ENCODE measurements at places on chromosomes 5 and 9.
A peak's percentile ranks its signal among the peaks of the same experiment; 100 is the strongest.

DNA sequence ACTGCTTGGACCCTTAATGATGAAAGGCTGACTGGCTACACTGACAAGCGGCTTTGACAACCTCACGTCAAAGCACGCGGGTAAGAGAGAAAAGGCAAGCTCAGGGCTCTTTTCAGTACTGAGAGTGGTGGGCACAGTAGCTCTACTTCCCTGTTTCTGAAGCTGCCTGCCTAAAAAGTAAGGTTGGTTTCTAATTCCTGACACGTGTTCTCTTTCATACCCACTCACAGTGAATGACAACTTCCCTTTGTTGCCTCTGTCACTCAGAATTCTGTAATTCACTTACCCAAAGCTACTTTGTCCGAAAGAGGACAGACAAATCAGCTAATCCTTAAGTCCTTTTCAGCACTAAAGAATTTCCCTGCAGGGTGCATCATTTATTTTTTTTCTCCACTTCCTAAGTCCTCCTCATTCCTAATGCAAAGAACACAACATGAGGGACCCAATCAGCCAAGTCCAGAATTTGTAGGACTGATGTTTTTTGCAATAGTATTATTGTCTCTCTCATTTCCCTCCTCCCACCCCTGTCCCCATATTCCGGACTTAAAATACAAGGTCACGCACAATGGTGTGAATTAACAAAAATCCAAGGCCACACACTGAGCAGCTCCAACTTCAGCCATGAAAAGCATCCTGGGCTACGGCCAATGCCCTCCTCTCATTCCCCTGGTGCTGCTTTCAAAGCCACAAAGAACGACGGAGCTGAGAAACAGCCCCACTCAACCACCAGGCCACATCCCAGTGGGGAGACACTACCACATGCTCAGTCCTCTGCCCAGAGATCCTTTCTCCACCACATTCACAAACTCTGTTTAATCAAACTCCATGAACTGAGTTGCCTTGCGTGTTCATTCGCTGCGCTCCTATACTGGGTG is 221.0 kb downstream of the TSSK1B start:
- no peak for DNase-seq

- DNase-seq = no peak
Observed at GRCh38 chr9:14627513-14627912, 65.7 kb downstream of the ZDHHC21 start.

GRCh38 chr5:5494489-5495402 is 72.3 kb downstream of the ICE1 start:
- DNase-seq = peak; percentile 7

GRCh38 chr9:77999231-77999631 is 32.4 kb downstream of the GNAQ start:
- DNase-seq = peak; percentile 27

DNA sequence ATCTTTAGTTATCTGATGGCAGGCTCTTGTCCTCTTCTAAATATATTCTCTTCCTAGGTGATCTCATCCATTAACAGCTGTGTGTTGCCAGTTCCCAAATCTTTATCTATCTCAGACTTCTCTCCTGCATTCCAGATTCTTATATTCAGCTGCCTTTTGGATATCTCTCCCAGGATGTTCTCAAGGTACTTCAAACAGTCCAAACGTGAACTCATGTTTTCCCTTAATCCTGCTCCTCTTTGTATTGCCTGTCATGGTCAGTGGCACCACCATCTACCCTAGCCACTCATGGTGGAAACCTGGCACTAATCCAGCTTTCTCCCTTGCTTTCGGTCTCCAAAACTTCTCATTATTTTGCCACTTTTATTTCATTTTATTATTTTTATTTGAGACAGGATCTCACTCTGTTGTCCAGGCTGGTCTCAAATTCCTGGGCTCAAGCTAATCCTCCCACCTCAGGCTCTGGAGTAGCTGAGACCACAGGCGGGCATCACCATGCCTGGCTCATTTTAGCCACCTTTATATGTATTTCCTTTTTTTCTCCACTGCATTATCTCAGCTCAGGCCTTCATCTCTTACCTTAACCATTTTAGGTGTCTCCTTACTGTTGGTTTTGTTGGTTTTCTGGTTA is 3.8 kb downstream of the ZFYVE16 start:
- no peak for DNase-seq

- DNase-seq = no peak
Observed at GRCh38 chr5:9661316-9662015, 31.3 kb upstream of the TAS2R1 start.

DNA sequence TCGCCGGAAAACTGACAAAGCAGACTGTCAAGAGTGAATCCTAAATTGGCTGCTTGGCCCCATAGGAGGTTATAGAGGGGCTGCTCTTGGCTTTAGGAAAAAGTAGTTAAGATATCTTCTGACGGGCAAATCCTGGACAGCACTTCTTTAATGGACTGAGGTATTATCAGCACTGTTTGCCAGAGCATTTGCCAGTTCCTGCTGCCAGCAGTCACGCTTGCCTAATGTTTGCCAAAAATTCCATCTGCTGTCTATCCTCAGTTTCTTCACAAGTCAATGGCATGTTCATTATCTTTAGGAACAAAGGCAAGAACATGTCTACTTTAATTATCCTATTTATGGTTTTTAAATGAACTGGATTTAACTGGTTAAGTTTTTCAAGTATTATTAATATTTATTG is 25.8 kb upstream of the SREK1 start:
- no peak for DNase-seq

DNA sequence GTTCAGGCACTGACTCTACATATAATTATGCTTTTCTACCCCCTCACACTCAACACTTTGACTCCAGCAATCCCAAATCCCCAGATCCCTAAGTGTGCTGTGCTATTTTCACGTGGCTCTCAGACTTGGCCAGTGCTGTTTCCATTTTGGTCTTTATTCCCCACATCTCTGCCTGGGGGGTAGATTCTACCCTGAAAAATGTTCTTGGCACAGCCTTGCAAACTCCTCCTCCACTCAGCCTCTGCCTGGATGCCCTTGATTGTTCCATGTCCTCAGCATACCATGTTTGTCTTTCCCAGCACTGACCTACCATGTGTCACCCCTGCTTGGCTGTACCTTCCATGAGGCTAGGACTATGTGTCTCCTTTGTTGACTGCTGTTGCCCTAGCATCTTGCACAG is 43.0 kb downstream of the FXN start:
- DNase-seq = no peak

- DNase-seq = peak; percentile 11
Observed at GRCh38 chr5:108380531-108381349, 1.2 kb downstream of the FBXL17 start.

- DNase-seq = no peak
Observed at GRCh38 chr5:15612915-15613635, 113.1 kb downstream of the FBXL7 start.

DNA sequence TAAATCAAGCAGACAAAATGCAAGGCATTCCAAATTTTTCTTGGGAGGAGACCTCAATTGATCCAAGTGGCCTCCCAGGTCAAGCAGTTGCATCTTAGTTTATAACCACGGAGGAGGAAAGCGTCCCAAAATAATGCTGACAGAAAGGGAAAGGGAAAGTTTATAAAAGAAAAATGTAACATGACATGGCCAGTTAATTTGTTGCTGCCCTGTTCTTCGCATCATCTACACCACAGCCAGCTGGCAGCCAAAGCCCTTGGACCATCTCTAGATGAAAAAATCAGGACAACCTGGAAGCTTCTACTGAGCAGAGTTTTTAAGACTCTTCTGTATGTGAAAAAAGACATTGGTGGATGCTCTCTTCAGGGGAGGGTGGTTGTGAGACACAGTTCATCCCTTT is 128.8 kb upstream of the FBXL7 start:
- DNase-seq = no peak

DNA sequence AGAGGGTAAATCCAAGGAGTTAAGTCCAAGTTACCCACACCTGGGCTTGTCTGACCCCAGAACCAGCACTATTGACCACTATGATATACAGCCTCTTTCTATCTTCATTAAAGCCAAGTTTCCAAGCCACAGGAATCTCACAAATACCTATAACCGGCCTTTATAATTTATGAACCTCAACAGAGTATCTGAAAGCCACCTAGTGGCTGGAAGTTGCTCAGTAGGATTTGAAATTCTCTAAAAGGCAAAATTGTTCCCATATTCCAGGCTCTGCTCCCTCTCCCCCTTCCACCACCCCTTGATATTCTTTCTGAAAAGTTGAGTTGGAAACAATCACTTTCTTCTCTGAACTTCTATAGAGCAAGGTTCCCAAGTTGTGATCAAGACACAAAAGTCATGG is 106.4 kb upstream of the GPR151 start:
- no peak for DNase-seq

DNA sequence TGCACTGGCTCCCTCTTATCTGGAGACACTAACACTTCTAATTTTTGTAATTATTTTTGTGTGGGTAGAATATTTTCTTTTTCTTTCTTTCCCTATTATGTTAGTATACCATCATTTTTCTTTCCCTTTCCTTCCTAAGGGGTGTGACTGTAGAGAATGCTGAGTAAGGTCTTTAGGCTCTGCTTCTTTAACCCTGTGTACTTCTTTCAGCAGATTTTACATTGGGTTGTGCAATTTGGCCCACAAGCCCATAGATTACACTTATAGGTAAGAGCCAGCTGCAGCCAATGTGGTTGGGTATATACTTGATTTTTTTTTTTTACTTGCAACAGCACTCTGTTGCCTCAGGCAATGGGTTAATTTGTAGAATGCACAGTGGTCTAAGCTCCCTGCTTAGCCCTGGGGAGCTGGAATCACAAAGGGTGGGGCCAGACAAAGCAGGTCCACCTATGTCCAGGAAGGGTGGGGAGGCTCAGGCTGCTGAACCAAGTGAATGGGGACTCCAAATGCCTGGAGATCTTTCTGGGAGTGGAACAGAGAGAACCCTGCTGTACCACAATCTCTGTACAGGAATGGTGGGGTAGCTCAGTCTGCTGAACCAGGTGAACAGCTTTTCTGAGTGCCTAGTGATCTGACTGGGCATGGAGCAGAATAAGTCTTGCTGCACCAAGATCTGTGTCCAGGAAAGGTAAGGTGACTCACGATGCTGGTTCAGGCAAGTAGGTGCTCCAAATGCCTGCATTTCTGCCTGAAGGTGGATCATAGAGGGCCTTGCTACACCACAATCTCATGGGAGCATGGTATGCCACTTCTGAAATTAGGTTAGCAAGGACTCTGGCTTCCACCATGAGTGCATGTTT is 64.9 kb downstream of the SLC25A46 start:
- no peak for DNase-seq

DNA sequence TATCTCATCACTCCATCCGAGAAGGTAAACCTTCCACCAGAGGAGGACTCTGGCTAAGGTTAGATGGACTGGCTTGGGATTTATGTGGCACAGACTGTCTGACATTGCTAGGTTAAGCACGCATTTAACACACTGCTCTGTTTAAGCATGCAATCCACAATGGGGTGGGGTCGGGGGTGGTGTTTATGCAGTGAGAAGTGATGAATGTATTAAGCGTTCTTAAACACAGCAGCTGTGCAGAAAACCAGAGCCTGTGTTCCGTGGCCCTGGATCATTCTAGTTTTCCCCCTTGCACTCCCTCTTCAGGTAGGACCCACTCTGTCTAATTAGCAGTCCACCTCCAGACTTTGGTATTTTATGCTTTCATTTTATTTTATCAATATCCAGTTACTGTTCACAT is 46.4 kb downstream of the STXBP1 start:
- DNase-seq = no peak

- DNase-seq = no peak
Observed at GRCh38 chr5:34003941-34004340, 3.9 kb downstream of the AMACR start.

DNA sequence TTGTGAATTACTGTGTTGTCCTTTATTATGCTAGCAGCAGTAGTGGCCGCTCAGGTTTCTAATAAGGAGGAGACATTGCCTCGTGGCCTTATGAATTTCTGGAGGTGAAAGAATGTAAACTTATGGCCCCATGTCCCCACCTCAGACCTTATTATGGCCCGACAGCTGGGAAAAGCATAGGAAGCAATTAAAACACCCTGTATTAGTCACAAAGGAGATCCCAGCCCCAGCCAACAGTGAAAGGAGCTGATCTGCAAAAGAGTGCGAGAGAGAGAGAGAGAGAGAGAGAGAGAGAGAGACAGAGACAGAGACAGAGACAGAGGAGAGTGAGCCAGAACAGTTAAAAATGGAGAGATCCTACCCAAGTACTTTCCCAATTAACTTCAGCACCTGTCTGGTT is 269.3 kb downstream of the DMRT2 start:
- DNase-seq = no peak

GRCh38 chr9:132002643-132003318 is 76.9 kb downstream of the MED27 start:
- DNase-seq = no peak

- DNase-seq = no peak
Observed at GRCh38 chr5:72267685-72268084, 52.4 kb downstream of the MRPS27 start.

DNA sequence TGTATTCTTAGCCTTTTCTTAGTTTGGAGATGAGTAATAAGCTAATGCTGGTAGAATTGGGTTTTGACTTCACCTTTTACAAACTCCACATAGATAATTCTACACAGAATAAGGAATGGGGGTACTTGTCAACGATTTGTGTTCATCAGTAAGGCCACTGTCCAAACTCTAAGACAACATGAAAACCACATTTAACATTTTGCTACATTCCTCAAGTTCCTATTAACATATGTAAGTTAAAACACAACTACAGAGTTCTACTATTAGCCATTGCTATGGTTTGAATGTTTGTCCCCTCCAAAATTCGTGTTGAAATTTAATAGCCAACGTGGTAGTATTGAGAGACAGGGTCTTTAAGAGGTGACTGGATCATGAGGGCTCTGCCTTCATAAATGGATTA is 31.9 kb downstream of the MEIKIN start:
- no peak for DNase-seq

DNA sequence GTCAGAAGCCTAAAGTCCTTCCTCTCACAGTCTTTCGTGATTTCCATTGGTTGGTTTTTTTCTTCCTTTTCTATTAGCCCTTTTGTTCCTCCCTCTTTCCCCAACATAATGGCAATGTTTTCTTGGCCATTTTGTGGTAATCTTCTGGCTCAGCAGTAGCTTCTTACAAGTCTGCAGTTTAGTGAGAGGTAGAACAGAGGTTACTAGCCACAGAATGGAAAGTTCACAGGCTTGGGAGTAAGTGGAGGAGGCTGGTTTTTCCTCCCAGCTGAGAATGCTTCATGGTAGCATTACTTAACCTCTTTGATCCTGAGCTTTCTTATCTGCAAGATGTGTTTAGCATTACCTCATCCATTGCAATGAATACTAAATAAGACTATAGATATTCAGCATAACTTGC is 346.9 kb downstream of the NFIB start:
- DNase-seq = no peak

Measured in HCEC 1CT (cell line).